Activated naive CD8-positive, alpha-beta T cell treated with anti-CD3 and anti-CD28 coated beads for 36 hours (primary cell): ENCODE measurements at places on chromosomes 13 and 19.

DNA sequence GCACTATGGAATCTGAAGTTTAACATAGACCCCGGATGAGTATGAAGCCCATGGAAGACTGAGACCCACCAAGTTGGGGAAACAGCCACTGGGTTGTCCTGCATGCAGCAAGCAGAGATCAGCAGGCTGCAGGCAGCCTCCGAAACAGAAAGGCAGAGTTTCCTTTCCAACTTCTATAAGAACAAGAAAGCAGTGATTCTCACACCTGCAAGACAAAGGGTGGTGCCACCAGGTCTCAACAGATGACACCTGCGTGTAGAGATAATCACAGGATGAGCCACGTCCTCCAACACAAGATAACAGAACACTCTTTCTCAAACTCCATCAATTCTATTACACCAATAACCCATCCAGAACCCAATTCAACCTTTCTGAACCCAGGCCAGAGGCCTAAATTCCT lies 457.9 kb downstream of the FOXO1 start:
- DNase-seq, result no peak

- no peak for DNase-seq
These were observed 4.6 kb downstream of the RNASEH2B start for GRCh38 chr13:50914176-50914700.

GRCh38 chr19:22945560-22945959 lies 57.4 kb downstream of the ZNF728 start:
- no peak for DNase-seq

DNA sequence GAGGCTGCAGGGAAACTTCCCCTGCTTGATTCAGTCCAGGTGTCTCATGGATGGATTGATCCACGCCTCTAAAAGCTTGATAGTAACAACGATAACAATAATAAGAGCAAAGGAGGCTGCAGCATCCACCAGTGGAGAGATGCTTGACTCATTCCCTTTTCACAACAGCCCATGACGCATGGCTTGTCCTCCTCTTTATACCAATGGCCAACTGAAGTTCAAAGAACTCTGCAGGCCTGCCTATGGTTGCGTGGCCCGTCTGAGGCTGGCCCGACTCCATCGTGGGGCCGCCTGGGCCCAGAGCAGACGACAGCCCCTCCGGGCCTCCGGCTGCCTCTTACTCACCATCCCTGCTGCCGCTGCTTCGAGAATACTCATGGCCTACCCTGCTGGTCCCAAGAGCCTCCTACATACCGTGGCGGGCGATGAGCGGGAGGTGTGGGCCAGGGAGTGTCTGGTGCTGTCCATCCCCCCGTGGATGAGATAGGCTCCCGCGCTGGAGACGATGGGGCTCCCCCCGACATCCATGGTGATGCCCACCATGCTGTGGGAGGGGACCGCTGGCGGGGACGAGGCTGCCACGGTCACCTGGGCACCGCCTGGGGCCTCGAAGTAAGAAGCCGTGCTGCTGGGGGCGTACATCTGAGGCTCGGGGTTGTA lies 61.8 kb upstream of the RANBP3 start:
- DNase-seq, result no peak

DNA sequence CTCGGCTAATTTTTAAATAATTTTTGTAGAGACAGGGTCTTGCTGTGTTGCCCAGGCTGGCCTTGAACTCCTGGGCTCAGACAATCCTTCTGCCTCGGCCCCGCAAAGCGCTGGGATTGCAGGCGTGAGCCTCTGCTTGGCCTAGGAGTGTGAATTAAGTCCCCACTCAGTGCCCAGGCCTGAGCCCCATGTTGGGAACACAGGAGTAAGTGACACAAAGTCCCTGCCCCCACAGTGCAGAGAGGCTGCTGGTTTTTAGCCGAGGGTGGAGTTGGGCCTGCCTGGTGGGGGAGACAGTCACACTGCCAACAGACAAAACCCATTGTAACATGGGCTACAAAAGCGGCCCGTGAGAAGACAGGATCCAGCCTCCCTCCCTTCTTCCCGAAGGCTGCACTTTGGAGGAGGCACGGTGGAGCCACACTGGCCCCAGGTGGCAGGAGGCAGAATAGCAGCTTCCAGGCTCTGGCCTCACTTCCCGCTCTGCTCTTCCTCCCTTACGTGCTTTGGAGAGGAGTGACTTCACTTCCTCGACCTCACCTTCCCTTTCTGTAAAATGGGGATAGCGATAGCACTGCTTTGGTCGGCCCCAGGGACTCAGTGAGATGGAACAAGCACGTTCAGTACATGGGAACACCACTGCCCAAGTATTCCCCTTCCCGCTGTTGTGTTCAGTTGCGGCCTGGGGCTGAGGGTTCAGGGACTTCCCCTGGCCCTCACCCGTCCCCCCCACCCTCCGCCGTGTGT lies 15.2 kb upstream of the EHD2 start:
- DNase-seq, result peak; percentile 63

GRCh38 chr13:32267836-32268439 lies 47.2 kb downstream of the ZAR1L start:
- peak; percentile 52 for DNase-seq

- no peak for DNase-seq
These were observed 168.8 kb downstream of the KATNAL1 start for GRCh38 chr13:30138511-30138910.

- DNase-seq, result no peak
These were observed 17.1 kb downstream of the C2CD4C start for GRCh38 chr19:391726-392374.

DNA sequence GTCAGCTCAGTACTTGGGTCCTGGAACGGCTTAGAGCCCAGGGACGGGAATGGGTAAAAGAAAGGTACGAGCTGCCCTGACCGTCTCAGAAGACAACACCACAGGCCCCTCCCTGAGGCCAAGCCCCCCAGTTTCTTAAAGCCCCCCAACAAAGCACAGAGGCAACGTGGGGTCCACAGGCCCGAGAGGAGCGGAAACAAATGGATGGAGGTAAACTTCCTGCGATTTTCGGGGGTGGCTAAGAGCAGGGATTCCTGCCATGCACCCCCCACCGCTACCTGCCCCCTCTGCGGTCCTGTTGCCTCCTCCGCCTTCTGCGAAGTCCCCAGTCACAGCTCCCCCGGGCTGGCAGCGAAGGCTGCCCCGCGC lies 48.2 kb downstream of the PTPRS start:
- DNase-seq, result peak; percentile 48

DNA sequence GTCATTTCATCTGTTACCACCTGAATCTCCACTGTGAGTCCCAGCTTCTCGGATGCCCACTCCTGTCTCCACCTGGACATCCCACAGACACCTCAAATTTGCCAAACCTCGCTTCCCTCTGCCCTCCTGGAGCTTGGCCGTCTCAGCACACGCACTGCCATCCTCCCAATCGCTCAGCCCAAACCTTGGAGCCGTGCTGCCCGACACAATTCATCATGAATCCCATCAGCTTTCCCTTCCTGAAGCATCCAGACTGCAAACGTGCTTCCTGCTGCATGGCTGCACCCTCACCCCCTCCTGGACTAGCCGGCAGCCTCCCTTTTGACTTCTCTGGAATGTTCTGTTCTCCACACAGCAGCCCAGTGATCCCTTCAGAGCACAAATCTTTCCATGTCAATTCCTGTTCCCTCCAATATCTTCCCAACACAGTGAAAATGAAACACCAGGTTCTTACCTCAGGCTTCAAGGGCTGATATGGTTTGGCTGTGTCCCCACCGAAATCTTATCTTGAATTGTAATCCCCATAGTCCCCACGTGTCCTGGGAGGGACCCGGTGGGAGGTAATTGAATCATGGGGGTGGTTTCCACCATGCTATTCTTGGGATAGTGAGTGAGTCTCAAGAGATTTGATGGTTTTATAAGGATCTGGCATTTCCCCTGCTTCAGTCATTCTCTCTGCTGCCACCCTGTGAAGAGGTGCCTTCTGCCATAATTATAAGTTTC lies 1.1 kb upstream of the PROZ start:
- no peak for DNase-seq

DNA sequence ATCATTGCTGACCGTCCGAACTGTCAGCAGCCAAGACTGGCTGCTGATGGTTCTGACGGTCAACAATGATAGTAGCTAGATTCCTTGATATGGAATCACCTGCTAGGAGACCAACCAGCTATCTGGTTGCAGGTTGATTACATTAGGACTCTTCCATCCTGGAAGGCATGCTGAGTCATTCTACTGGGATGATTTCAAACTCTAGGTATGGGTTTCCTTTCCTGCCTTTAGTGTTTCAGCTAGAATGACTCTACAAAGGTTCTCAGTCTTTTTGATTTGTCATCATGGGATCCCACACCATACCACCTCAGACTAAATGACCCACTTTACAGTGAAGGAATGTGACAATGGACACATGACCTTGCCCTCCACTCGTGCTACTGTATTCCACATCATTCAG lies 138.1 kb upstream of the KL start:
- DNase-seq, result no peak

DNA sequence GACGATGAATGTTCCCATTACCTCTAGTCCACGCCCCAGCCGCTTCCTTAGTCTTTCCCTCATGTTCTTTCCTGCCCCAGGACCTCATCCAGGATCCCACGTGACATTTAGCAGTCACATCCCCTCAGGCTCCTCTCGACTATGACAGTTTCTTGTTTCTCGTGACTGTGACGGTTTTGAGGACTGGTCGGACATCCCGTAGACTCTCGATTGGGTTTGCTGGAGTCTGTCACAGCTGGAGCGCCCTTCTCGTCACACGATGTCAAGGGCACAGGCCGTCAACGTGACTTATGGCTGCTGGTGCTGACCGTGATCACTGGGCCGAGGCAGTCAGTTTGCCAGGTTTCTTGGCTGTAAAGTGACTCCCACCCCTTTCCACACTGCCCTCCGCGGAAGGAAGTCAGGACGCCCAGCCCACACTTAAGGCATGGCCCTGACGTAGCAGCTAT lies 22.8 kb downstream of the ELAVL1 start:
- no peak for DNase-seq

DNA sequence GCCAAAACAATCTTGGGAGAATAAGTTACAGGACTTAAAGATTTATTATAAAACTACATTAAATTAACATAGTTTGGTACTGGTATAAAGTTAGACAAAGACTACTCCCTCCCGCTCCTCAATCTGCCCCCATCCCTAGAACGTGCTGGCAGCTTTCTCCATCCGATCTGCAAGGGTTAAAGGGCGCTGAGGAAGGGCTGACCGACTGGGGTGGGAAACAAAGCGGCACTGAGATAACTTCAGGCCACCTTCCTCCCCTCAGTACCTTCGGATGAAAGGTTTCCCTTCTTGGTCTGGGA lies 790 bp upstream of the SUGT1 start:
- DNase-seq, result no peak

GRCh38 chr13:97849305-97849704 lies 104.2 kb upstream of the IPO5 start:
- DNase-seq, result no peak

DNA sequence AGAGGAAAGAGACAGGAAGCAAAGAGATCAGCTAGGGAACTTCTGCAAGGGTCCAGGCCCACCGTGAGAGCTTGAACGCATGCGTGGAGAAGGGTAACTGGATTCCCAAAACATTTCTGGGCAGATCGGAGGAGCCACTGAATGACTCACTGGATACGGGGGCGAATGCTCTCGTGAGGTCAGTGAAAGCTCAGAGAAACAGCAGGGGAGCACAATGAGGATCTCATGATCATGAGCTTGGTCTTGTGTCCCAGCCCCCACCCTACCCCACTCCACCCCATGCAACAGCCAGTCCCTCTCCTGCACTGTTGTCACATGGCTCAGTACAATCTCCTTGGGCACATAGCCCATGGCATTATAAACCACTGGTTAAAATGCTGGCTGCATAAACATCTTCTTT lies 40.6 kb downstream of the DCLK1 start:
- no peak for DNase-seq

- DNase-seq, result peak; percentile 57
These were observed 77.8 kb downstream of the INSR start for GRCh38 chr19:7216373-7216902.

DNA sequence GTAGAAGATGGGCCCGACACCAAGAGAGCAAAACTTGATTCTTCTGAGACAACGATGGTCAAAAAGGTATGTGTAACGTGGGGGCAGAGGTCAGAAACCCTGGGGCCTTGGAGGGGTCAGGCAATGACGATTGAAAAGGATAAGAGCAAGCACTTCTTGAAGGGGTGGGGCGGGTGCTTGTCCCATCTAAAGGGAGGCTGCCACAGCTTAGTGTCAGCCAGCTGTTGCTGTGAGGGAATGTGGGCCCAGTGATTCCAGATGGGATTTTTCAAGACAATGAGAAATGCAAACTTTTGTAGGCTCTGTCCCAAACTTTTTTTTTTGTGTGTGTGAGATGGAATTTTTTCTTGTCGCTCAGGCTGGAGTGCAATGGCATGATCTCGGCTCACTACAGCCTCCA lies 24.5 kb downstream of the SAE1 start:
- DNase-seq, result no peak

GRCh38 chr19:48878196-48879024 lies 6.2 kb downstream of the PPP1R15A start:
- no peak for DNase-seq

GRCh38 chr13:60721063-60721462 lies 324.0 kb downstream of the TDRD3 start:
- DNase-seq, result no peak

DNA sequence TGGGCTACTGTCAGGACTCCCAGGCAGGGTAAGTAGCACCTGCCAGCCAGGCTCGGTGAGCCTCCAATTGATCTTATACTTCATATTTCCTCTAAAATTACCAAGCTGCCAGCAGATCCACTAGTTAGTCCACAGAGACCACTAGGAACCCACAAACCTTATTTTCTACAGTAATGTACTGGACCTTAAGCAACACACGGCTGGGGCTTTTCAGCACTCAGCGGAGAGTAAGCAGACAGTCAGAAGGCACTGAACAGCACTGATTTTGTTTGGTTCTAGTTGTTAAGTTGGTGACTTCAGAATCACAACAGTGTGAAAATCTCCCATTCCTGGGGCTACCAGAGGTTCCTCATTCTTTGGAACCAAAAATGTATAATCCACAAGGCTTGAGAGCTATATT lies 56.1 kb downstream of the MRPL57 start:
- DNase-seq, result no peak

- no peak for DNase-seq
These were observed 21.2 kb downstream of the ZNF787 start for GRCh38 chr19:56099638-56100539.

DNA sequence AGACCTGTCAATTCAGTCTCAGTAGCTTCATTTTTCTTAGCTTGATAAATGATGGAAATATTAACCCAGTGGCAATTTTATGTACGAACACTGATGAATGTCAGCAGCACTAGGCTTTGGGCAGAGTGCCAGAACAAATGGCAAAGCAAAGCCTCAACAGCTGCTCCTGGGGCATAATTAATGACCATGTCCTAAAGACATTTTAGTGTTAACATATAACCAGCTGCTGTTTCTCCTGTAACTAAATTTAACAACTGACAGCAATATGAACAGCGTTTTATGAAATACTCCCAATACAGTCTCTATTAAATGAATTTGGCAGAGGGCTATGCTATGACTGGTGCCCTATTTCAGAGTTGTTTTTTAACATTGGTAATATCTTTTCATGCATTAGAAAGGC lies 47.1 kb downstream of the ZNF568 start:
- no peak for DNase-seq

- no peak for DNase-seq
These were observed 246.4 kb downstream of the GPC5 start for GRCh38 chr13:91644806-91645205.

DNA sequence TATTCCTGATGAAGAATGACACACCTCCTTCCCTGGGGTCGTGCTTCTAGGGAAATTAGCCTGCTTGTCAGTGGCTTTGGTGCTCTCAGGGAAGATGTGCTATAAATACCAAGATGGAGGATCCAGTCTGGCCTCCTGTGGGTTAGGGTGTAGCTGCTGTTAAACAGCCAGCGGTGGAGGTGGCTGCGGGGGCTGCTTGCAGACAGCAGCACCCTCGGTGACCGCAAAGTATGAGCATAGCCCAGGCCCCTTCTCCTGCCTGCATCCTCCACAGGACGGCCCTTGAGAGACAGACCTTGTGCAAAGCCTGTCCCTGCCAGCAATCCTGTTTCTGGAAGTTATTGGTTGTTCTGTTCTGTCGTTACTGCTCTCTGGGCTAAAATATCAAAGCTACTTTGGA lies 11.4 kb downstream of the VSTM2B start:
- DNase-seq, result no peak
